Left kidney (tissue), 8 donors: ENCODE measurements at places on chromosomes 11 and 22.

DNA sequence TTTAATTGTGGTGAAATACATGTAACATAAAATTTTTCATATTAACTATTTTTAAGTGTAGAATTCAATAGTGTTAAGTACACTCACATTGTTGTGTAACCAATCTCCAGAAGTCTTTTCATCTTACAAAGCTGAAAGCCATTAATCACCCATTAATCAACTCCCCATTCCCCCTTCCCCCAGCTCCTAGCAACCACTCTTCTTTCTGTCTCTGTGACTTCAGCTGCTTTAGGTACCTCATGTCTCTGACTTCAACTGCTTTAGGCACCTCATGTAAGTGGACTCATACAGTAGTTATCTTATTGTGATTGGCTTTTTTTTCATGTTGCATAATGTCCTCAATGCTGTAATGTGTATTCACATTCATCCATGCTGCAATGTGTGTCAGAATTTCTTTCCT lies 150.8 kb upstream of the NTM start:
- no peak for DNase-seq

- DNase-seq: no peak
These were observed 15.2 kb upstream of the SERPIND1 start for GRCh38 chr22:20758688-20759087.

- no peak for DNase-seq
These were observed 13.3 kb upstream of the LIPT2 start for GRCh38 chr11:74506823-74507222.

DNA sequence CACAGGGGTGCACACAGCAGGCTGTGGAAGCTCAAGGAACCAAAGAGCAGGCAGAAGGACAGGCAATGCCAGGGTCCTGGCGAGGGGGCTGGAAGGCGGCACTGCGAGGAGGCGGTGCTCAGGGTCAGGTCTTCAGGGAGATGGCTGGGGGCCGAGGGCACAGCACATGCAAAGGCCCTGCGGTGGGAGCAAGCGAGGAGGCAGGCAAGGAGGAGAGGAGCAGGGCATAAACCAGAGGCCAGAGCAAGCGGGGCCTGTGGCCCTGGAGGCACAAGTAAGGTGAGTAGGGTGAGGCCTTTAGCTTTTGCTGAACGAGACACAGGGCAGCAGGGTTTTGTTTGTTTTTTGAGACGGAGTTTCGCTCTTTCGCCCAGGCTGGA lies 126.9 kb downstream of the ARHGAP8 start:
- DNase-seq: no peak

DNA sequence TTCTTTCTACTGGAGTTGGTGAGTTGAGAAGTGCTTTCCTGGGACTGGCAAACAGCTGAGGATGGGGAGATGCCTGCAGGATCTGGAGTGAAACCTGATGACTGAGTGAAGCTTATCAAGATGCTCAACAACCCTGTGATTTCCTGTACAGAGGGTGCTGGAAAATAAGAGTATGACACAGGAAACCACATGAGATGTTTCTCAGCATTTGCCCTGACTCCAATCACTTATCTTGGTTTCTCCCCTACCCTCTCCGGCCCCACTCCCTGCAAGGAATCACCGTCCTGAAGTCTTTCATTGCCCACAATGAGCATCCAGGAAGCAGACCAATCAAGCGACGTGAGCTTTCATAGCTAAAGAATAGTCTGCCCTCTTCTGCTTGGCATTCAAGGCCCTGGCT lies at the start of gene MRGPRX2:
Gene MRGPRX2 (minus strand): TSS at position 89 of the 400 bp plus-strand sequence. CDS start 4,315 bp downstream, outside the sequence.
- no peak for DNase-seq

- no peak for DNase-seq
These were observed 18.9 kb upstream of the WNT11 start for GRCh38 chr11:76225122-76225611.

DNA sequence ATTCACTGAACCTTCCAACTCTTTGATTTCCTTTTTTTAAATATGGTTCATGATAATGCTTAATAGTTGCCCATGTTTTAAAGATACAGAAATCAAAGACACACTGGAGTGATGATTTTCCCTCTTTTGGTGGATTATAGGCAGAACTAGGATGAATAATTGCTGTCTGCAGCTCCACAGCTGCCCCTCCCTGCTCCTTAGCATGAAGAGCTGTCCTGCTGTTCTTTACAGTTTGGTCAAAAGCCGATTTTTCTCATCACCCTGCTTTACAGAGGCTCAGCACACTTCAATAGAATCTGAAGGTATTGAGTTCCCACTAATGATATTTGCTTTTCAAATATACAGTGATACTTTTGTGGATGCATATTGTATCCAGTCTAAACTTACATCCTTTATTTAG lies 202.6 kb downstream of the AASDHPPT start:
- no peak for DNase-seq

- no peak for DNase-seq
These were observed 7.7 kb downstream of the TRPM5 start for GRCh38 chr11:2436521-2437031.

DNA sequence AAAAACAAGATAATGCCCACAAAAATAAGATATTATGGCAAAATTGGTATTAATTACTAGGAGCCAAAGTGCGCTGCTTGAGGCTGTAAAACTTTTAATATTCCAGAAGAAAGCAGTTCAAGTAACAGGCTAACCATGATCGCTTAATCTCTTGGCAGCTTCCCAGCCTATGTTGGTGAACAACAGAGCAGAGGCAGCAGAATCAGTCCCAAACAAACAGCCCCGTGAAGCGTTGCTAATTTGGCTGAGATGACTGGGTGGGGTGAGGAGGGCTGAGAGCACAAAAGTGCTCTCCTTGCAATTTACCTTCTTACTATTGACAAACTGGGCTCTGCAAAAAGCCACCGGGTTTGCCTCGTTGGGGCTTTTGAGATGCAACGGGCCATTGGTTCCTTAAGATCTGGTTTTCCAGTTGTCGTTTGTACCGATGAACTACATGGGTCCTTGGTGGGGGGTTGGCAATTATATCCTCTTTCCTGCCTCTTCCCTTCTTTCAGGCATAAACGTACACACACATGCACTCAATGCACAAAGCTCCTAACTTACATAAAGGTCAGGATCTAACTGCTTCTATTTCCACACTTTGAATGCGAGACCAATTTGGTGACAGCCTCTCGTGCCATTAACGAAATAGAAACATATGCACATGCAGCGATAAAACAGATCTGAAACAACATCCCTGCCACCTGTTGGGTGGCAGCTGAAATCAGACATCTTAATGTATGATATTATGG lies 407.6 kb upstream of the CADM1 start:
- no peak for DNase-seq

GRCh38 chr11:134967746-134968145 lies 555.7 kb upstream of the B3GAT1 start:
- no peak for DNase-seq

- no peak for DNase-seq
These were observed 9.3 kb upstream of the MIAT start for GRCh38 chr22:26648011-26648497.

DNA sequence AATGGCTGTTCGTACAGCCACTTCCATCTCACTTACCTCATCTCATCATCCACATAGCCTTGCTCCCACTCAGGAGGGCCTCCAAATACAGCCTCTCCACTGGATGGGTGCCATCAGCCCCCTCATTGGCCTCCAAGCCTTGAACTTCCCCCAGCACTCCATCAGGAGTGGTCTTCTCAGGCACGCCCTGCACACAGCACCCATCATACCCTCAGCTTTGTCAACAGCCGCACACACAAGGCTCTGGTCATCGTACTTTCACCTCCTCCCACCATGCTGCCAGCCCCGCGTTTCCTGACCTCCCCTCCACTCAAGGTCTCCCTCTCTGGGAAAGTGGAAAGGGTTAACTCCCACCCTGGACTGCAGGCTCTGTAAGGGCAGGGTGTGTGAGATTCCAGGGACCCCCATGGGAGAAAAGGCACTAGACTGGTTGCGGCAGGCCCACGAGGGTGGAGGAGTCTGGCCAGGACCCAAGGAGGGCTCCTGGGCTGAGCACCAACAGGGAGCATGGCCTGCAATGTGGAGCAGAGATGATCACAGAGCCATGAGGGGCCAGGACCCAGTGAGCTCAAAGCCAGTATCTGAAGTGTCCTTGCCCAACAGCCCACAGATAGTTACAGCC lies 21.0 kb upstream of the SCARF2 start:
- DNase-seq: no peak

DNA sequence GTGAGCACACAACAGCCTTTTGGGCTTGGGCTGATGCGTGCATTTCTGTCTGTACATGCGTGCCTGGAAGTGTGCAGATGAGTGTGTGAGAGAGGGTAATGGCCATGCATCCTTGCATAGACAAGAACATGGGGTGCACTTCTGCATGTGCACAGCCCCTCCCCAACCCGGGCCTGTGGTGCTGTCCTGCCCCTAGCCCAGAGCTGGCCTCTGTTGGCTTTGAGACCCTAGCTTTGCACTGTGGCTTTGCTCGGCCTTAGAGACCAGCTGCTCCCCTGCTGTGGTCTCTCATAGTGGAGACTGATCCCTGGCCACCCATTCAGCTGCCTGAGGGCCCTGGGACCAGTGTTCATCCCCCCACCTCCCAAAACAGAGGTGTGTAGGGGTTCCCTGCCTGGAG lies 25.4 kb downstream of the ST3GAL4 start:
- DNase-seq: no peak

DNA sequence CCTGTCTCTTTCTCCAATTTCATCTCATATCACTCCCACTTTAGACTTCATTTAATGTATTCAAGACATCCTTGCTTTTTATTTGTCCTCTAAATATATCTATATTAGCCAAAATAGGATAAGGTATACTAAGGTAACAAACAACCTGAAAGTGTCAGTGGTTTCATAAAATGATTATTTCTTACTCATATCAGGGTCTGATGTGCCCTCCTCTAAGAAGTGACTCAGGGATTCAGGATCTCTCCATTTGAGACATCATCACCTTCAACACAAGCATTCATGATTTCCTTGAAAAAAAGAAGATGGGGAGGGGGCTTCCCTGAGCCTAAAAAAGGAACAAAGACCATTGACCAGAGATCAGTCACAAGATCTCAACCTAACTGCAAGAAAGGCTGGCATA lies 131.4 kb upstream of the POU2AF2 start:
- no peak for DNase-seq

GRCh38 chr11:78072455-78072854 lies 7.2 kb downstream of the NDUFC2 start:
- DNase-seq: no peak

- no peak for DNase-seq
These were observed 20.1 kb downstream of the DGCR6L start for GRCh38 chr22:20299746-20300136.

DNA sequence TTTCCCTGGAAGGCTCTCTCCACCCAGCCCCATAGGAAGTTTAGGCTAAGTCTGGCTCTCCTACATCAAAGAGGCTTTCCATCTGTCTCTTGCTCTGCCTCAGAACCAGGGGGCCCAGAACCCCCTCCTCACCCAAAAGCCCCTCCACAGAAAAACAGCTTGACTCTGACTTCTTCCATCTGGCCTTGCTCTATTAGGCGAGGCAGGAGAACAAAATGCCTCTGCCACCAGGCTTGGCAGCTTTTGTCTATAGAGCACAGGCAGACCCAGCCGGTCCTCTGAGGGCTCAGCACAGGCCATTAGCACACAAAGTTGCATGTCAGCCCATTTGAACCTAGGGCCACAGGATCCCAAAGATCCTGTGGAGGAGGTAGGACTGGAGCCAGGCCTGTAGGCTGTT lies 75.7 kb upstream of the SUSD2 start:
- no peak for DNase-seq
